ENCODE measurements at places on chromosomes 3 and 15.

DNA sequence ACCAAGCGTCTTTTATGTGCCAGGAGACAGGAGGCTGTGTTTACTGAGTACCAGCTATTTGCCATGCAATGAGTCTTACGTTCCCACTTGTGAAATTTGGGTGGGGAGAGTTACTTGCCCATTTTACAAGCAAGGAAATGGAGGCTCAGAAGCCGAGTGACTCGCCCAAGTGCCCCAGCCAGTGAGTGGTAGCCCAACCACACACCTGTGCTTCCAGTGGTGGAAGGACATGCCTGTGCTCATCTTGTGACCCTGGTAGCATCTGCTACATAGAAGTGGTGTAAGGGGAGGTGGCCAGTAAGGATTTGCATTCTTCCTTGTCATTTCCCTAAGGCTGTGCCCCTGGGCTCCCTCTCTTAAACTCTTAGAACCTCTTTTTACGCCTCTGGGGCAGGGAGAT lies 49.3 kb downstream of the FBLN2 start:
- DNase-seq: no peak

DNA sequence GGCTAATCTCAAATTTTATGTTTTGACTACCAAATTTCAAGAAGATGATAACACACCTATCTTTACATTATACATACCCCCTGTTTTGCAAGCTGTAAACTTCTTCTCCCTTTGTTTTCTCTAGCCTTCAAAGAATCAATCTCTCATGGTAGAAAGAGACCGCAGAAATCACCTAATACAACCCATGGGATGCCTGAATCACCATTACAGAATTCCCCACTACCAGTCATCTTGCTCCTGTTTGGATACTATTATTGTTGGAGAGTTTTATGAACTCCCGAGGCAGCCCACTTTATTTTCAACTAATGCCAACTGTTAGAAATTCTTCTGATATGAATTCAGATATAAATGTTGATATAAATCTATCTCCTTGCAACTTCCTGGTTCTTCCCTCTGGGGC lies 110.9 kb downstream of the FRMD5 start:
- no peak for DNase-seq

- no peak for DNase-seq
These were observed 473.1 kb downstream of the MCTP2 start for GRCh38 chr15:94704421-94704820.

DNA sequence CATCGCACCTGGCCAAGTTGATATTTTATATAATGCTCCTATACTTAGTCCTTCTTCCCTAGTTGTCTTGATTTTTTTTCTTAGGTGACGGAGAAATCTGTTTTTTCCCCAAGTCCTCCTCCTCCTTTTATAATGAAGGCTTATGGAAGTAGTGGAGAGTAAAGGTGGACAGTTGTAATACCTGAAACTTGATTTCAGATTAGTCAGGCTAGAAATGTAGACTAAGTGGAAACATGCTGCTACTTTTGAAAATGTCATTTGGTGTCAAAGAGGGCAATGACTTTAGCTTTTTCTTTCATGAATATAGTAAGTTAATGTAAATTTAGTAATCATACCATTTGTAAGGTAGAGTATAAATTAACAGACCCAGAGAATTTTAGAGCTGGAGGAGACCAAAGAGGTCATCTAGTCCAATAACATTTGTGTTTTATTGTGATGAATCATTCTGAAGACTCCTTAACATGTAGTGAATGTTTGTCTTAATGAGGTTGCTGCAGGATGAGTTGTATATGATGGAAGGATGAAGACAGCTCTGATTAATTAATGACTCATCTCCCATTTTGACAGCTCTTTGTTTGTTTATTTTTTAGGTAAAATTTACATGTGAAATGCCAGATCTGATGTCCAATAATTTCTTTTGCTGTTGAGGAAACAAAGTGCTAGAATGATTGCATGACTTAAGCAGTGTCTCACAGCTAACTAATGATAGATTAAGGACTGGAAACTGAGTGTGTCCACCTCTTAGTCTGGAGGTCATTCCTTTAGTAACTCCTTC lies 8.7 kb downstream of the CTDSPL2 start:
- DNase-seq: no peak

All from NCI-H2227 treated with DMSO at 0.1 percent for 48 hours (cell line).